GOT3 (cell line): ENCODE measurements at places on chromosomes 13 and 19.

DNA sequence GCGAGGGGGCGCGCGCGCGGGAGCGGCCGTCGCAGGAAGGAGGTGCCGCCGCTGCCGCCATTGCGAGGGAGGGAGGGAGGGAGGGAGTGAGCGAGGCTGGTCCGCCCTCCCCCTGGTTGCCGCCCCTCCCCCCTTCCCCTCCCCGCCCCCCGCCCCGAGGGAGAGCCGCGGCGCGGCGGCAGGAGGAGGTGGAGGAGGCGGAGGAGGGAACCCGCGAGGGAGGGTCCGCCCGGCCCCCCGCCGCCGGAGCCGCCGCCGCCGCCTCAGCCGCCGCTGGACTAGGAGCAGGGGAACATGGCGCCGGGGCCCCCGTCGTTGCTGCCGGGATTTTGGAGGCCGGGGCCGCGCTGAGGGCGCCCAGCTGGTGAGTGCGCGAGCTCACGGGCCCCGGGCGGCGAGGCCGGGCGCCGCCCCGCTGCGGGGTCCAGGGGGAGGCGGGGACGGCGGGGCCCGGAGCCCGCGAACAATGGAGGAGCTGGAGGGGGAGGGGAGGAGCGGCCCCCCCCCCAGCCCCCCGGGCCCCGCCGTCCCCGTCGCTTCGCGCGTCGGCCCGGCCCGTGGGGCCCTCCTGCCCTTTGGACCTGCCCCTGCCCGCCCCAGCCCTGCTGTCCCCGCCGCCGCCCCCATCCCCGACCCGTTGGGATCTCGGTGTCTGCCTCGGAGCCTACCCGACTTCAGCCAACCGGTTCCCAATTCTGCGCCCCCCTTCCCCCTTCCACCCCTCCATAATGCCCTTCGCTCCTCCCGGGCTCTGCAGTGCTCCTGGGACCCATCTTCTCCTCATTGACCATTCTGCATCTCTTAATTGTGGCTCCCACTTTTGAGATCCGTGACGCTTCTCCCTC, at the start of gene ARHGAP35:
TSS of gene ARHGAP35 (plus strand) at position 152 of the 845 bp plus-strand sequence. CDS start 57,679 bp downstream, outside the sequence.
- no peak for DNase-seq

GRCh38 chr19:16860118-16860517, 28.7 kb upstream of the F2RL3 start:
- no peak for DNase-seq

- DNase-seq, result no peak
Observed at GRCh38 chr13:44540761-44541434, 35.2 kb downstream of the TSC22D1 start.

DNA sequence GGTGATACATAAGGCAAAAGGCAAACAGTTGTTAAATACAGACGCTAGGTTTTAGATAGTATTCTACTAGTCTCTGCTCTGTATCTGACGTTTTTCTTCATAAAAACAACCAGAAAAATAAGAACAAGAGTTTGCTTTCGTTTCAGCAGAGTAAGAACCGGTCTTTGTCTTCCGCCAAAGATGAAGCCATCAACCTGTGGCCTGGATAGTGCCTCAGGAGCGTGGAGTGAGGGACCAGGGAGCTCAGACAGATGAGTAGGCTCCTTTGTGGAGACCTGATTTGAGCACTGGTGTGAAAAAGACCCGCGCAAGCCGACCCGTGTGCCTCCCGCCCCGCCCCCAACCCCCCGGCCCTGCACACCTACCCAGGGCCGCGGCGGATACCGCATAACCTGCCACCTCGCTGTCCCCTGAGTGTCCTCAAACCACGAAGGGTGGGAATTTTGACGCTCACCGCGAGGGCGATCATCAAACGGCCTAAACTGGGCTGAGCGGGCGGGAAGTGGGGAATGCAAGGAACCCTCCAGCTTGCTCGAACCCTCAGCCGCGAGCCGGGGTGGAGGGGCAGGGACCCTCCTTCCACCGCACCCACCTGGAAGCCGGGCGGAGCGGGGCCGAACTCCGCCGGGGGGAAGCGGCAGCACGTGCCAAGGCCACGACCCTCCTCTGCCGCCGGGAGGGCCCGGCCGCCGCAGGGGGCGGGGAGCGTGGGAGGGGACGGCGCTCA, 866 bp upstream of the LMO7 start:
- no peak for DNase-seq

DNA sequence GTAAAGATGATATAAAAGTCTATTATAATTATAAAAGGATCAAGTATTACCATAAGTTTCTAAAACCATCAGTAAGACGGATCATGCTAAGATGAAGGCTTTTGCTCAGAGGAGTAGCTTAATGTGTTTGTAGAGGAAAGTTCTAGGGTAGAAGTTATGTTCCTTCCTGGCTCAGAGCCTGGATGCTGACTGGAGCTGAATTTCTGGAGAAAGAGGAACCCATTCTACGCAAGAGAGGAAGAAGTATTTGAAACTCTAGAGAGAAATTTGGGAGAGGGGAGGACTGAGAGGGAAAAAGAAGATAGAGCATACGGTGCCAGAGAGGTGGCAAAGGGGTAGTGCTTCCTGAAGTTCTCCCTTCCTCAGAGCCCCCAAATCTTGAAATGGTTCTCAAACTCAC, 51.4 kb upstream of the SGCG start:
- no peak for DNase-seq

DNA sequence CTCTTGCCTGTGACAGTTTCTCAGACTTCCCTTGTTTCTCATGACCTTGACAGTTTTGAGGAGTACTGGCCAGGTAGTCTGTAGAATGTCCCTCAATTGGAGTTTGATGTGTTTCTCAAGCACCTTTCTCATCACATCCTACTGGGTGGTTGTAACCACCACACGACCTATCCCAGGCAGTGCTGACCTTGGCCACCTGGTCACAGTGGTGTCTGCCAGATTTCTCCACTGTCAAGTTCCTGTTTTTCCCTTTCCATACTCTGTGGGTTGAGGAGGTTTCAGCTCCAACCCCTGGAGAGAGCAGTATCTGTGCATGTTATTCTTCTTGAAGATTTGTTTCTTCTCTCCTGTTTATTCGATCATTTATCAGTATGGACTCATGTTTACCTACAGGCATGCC, 8.4 kb upstream of the UPF3A start:
- DNase-seq, result no peak

GRCh38 chr19:6690160-6690885, 20.4 kb upstream of the TNFSF14 start:
- no peak for DNase-seq

DNA sequence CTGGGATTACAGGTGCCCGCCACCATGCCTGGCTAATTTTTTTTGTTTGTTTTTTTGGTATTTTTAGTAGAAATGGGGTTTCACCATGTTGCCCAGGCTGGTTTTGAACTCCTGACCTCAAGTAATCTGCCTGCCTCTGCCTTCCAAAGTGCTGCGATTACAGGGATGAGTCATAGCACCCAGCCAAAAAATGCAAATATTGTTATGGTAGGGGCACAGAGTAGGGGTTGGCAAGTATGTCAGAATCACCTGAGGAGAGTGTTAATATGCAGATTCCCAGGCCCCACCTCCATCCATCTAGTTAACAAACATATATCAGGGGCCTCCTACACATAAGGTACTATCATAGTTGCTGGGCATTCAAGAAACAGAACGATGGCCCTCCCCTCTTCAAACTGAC, 44.7 kb downstream of the VAV1 start:
- DNase-seq, result no peak

DNA sequence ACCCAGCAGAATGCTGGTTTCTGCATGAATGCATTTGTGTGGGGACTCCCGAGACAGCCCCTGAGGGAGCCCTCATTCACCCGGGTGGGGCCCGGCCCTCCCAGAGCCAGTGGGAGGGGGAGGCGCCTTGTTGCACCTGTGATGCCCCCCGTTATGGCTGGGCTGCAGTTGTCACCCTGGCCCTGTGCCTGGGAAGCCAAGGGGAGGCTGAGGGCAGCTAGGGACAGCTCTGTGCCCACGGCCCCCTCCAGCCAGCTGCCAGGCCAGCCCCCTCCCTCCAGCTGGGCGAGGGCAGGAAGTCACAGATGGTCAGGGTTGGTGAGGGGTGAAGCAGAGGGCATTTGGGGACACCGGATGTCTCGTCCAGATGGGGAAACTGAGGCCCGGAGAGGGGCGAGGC, 26.1 kb downstream of the NFIC start:
- no peak for DNase-seq

GRCh38 chr13:55440465-55441085, 1700.1 kb upstream of the PRR20A start:
- DNase-seq, result no peak

GRCh38 chr13:97967948-97968347, 14.5 kb downstream of the IPO5 start:
- DNase-seq, result no peak

- no peak for DNase-seq
Observed at GRCh38 chr19:5339950-5340636, 519 bp downstream of the PTPRS start.

DNA sequence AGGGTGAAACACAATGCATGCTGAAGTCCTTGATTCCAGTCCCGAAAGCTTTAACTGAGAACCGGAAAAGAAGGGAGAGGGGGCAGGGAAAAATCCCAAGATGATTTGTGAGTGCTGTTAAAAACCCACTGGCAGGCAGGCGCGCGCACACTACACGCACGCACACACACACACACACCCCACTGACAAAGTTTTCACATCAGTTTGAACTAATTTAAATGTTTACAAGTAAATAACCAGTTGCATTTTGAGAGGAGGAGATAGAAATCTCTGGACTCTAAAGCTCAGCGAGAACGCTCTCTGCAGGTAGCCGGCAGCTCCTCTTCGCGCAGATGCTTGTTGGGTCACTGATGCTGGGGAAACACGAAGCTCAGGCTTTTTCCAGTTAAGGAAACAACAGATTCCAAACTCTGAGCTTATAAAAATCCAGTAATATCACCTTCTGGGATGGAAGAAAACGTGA, 818 bp upstream of the SLITRK1 start:
- DNase-seq, result no peak

- no peak for DNase-seq
Observed at GRCh38 chr13:93361703-93362102, 135.1 kb downstream of the GPC6 start.

DNA sequence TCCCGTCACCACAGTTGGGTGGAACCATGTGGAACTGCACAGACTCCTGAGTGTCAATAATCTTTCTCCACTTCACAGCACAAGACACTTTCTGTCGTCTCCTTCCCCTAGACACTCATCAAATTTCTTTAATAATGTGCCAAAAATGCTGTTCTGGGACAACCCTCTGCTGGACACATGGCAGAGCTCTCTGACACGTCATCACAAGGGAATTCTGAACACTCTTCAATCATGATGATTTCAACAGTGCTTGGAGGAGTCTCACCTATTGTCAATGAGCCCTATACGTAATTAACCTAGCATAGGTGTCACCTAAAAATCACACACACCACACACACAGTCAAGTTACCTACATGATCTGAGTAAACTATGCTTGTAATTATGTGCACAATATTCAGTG, 141.3 kb downstream of the STOML3 start:
- DNase-seq, result no peak

DNA sequence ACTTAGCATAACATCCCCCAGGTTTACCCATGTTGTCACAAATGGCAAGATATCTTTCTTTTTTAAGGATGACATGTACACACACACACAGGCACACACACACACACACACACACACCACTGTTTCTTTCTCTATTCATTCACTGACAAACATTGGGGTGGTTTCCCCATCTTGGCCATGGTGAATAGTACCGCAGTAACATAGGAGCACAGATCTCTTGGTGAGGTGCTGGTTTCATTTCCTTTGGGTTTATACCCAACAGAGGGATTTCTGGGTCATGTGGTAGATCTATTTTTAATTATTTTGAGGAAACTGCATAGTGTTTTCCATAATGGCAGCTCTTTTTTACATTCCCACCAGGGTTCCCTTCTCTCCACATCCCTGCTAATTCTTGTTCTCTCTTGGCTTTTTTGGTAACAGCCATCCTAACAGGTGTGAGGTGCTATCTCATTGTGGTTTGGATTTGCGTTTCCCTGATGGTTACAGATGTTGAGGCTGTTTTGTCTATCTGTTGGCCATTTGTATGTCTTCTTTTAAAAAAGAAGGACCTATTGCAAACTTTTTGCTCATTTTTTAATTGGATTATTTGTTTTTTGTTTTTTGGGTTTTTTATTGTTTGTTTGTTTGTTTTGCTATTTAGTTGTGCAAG, 251.7 kb upstream of the IRS2 start:
- no peak for DNase-seq

- DNase-seq, result no peak
Observed at GRCh38 chr13:79503473-79504017, 22.6 kb downstream of the NDFIP2 start.

DNA sequence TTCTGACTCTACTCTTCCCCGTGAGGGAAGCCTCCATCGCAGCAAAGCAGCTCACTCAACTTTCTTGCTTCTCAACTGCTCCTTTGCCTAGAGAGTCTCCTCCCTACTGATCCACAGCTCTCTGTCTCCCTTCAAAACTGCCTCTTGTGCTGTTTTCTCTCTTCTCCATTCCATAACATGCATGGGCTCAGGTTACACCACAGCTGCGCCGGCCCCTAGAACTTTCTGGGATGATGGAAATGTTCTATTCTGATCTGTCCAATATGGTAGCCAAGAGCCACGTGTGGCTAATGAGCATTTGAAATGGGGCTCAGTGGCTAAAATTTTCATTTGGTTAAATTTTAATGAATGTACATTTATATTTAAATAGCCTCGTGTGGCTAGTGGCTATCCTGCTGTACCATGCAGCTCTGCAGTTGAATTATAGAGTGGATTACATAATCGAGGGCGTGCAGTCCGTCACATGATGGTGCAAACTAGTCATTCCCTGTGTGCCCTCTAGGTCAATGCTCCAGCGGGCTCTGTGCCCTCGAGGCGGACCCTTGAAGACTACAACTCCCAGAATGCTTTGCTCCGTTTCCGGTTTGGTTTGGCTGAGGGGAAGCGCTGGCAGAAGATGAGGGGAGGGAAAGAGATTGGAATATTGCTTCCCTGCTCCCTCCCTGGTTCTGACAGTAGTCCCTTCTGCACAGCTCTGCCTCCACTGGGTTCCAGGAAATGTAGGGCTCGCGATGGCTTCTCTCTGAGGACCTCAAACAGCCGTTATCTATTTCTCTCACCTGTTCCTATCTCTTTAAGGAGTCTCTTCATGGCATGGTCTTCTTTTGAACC, 109.8 kb downstream of the CACNA1A start:
- DNase-seq, result peak; percentile 17

DNA sequence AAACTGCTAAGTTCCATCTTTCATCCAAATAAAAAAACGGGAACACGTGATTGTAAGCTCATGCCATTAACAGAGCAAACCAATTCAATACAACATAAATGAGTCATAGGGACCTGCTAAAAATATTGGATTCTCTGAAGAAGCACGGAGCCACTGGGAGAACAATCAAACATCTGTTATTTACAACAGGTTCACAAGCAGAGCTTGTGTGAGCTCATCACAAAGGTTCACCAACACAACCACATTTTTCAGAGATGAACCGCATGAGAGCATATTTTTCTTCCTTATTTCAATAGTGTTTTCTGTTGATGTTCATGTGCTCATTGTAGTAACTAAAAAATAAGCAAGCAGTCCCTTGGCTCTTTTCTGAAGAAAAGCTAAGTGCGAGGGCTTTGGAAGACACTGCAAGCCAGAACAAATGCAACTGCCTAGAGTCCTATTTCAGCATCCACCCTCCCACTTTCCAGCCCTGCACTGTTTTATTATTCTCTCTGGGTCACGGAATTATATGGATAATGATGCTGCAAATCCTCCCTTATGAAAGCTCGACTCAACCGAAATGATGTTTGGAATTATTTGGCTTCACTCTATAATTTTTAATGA, 545.8 kb downstream of the LIG4 start:
- no peak for DNase-seq

GRCh38 chr19:7262470-7262869, 31.7 kb downstream of the INSR start:
- no peak for DNase-seq
